ENCODE measurements at places on chromosomes 3 and 15.

DNA sequence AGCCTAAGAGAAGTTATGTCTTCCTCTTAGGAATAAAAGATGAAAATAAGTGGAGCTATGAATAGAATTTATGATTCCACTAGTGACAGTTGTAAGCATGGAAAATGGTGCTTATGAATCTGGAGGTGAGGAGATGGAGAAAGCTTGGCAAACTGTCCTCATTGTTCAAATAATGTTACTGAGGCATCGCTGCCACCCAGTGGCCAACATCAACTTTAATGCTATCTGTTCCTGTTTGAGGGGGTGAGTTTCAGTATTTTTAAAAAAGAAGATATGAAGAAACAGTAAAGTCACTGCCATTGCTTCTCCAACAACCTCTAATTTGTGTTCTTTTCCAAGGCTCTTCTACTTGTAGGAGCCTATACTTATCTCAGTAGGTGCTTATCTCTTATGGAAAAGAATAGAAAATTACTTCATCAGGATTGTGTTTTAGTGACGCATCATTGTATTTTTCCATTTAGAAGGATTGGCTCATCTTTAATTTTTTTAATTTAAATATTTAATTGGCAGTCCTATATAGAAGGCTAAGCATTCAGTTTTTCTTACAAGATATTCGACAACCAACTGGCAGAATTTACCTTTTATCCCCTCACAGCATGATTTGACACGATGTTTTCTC, 260.4 kb upstream of the P2RY1 start:
- DNase-seq: peak; percentile 39

DNA sequence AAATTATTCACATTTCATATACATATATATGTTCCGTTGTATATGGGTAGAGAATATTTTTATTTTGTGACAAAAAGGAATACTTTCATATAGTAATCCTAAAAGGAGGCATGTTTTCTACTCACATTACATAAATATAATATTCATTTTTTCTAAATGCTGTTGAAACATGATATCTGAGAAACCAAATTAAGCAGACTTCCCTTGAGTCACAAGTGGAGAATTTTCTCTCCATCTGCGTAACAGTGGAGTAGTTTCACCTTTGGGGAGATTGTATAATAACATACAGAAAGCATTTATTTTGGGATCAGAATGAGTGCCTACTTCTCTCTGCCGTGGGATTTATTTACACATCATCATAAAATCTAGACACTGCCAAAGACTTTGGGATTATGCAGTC, 849.8 kb downstream of the NSUN3 start:
- DNase-seq: no peak

DNA sequence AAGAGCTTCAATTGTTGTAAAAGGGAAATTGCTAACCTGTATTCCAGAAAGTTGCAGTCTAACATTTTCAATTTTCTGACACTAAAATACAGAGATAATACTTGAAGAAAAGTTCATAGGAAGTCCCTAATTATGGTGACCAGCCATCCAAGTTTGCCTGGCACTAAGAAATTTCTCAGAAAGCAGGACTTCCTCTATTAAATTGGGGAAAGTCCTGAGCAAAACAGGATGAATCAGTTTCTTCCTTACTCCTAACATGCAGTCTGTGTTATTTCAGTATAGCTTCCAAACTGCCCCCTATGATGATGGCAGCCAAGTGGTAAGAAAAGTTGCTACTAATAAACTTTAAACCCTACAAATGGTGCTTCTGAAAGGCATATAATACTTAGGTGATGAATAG, 133.5 kb upstream of the SGO1 start:
- no peak for DNase-seq

DNA sequence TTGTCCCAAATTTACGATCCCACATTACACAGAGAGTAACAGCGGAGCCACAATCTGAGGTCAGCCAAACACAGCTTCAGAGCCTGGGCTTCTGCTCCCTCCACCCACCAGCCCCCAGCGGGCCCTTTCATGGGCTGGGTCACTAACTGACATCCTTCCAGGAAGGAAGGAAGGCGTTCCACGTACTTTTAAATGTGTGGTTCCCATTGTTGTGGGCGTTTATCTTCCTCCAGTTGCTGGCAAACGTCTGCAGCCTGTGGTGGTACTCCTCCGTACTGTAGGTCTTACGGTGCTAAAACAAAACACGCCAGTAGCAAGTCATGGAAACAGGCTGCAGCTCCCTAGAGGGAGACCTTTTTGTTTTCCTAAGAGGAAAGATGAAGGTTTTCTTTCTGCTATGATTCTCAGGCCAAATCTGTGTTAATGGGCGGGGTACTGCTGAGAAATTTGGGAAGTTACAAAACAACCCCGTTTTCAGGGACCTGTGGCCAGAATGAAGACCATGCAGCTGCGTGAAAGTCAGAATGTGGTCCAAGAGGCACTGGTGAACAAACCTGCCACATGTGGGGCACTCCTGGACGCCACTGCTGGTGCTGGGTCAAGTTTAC, 7.6 kb downstream of the CTSH start:
- DNase-seq: no peak

GRCh38 chr3:11690863-11691766, 47.4 kb upstream of the VGLL4 start:
- DNase-seq: no peak

- no peak for DNase-seq
Observed at GRCh38 chr3:140727886-140728285, 50.0 kb downstream of the TRIM42 start.

- no peak for DNase-seq
Observed at GRCh38 chr15:91867581-91868026, 14.1 kb downstream of the SLCO3A1 start.

DNA sequence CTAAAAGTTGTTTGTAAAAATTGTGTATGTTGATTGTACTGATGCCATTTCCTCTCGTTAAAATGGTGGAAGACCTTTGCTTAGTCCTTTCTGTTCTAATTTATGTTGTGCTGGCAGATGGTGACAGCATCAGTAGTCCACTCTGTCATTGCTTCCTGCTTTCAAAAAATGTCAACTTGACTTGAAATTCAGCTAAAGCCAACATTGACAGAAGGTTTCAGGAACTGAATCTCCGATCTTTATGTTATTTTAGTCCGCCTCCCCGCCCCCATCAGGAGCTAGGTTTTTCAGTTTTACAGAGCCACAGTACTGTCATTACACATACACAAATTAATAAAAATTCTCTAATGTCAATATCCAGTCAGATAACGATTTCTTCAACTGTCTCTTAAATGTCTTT, 1.5 kb downstream of the CEP63 start:
- DNase-seq: no peak
